ENCODE measurements at places on chromosomes 5 and 9. TPM values are rescaled to one million over a fixed set of nuclear protein-coding genes. Genes with fewer than 3 reads are reported as not detected.

- DNase-seq: peak; percentile 53
Measured at GRCh38 chr5:143350751-143351602, 52.5 kb downstream of the NR3C1 start.

GRCh38 chr5:52988335-52989024 lies 672 bp upstream of the ITGA2 start:
- no peak for DNase-seq

DNA sequence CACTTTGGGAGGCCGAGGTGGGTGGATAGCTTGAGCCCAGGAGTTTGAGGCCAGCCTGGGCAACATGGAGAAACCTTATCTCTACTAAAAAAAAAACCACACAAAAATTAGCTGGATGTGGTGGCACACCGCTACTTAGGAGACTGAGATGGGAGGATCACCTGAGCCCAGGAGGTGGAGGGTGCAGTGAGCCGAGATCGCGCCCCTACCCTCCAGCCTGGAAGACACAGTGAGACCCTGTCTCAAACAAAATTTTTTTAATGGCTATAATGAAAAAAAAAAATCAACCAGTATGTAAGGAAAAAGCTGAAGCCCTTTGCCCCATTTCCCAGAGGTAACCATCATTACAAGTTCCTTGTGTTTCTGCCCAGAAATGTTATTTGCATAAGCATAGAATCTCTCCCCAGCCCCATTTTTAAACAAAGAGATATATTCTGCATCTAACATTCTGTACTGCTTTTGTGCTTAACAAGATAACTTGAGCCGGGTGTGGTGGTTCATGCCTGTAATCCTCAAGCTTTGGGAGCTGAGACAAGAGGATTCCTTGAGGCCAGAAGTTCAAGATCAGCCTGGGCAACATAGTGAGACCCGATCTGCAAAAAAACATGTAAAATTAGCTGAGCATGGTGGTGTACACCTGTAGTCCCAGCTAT lies 35.1 kb upstream of the KCNIP1 start:
- DNase-seq: no peak

GRCh38 chr9:132412089-132412488 lies 2.1 kb downstream of the CFAP77 start:
- no peak for DNase-seq

GRCh38 chr5:156354571-156354970 lies 27.6 kb downstream of the SGCD start:
- no peak for DNase-seq

- no peak for DNase-seq
Measured at GRCh38 chr5:1158647-1159340, 42.6 kb upstream of the SLC6A19 start.

- DNase-seq: no peak
Measured at GRCh38 chr5:156561651-156562050, 234.7 kb downstream of the SGCD start.

DNA sequence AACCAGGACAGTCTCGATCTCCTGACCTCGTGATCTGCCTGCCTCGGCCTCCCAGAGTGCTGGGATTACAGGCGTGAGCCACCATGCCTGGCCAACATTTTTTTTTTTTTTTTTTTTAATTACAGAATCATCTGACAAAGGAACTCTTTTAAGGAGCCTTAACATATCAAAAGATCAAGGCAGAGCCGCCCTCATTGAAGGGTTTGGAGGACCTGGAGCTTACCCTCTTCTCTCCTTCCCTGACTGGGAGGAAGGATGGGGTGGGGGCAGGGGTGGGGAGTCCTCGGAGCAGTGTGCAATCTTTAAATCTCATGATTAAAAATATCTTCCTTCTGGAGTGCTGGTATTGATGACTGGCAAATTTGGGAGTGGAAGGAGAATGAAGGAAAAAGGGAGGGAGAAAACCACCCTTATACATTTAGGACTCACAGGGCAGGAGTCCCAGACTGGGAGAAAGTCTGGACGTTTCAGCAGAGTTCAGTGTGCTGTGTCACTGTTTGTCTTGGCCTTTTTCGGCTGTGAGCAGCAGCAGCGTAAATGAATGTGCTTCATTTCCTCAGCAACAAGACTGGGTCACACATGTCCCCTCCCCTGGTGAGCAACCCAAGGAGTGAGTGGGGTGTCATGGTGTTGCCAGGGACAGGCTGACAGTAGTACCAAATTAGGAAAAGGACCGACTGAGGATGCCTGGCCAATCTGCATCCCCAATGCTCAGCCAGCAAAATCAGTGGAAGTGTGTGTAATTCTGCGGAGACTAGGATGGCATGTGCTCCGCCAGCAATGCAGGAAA lies 115.3 kb upstream of the BNC2 start:
- peak; percentile 55 for DNase-seq

DNA sequence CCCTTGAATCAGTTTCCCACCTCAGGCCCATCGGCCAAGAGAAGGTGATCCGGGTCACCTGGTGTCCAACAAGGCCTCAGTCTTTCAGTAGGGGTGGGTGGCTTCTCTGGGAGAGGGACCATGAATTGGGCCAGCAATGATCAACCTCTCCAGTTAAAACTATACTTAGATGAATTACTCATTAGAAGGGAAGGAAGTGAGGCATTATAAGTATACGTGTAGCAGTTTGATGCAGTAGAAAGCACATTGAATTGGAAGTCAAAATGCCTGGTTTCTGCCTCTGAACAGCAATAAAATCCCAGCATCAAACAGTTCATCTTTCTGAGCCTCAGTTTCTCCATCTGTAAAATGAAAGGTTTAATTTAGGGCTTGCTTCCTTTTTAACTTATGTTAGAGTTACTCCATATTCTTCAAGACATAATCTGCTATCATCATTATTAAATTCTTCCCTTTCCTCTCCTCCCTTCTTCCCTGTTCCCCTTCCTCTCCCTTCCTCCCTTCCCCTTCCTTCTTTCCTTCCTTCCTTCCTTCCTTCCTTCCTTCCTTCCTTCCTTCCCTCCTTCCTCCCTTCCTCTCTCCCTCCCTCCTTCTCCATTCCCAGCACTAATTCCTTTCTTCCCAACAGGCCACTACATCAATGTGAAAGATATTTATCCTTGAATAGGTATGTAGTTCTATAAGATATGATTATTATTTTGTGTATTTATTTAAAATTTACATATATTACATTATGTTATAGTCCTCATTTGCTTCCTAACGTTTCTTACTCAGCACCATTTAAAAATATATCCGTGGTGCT lies 18.6 kb upstream of the TMEM174 start:
- no peak for DNase-seq

DNA sequence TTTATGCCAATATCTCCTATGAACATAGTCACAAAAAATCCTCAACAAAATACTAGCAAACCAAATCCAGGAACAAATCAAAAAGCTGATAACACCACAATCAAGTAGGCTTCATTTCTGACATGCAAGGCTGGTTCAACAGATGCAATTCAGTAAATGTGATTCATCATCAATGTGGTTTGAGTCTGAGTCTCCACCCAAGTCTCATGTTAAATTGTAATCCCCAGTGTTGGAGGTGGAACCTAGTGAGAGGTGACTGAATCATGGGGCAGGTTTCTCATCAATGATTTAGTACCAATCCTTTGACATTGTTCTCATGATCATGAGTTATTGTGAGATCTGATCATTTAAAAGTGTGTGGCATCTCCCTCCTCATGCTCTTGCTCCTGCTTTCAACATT lies 1072.7 kb downstream of the NR2F1-AS1 start:
- no peak for DNase-seq

Gene RMRP
- polyA plus RNA-seq: 235 TPM

Gene SMIM3
- 45.0 TPM for polyA plus RNA-seq

Gene ACOT12
- polyA plus RNA-seq: 0.18 TPM

Gene LRRC70
- polyA plus RNA-seq: 0.07 TPM

Gene CARTPT
- not detected for polyA plus RNA-seq

Measured in BJ (cell line).